ENCODE measurements at places on chromosomes 4 and X.

DNA sequence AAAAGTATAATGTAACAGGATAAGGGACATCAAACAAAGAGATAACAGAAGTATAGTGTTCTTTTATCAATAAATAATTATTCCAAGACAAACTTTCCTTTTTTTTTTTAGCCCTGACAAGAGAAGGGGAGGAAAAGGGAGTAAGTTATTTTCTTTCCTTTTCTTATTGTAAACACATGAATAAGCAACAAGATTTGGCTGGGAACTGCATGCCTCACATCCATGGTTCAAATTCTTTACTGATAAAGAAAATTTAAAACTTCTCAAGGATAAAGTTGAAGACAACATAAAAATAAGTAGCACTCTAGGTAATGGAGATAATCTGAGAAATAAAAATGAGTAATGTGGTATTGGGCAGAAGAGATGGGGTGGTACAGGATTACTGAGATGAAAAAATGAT lies 71.6 kb downstream of the NEK1 start:
- peak; percentile 70 for DNase-seq

DNA sequence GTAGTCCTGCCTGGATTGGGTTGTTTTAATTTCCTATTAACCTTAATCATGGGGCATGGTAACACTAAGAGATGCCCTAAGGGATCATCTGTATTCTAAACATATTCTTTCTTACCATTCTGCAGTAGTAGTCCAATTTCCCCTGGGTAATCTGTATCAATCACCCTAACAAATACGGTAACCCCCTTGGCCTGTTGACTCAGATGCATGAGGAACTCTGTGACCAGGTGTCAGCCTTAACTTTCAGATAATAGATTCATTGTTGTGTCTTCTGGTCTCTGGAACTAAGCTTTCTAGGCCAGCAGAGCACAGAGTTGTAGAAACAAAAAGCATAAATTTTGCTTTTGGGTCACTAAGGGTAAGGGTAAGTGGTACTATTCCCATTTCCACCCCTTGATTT lies 13.1 kb upstream of the BANK1 start:
- no peak for DNase-seq

DNA sequence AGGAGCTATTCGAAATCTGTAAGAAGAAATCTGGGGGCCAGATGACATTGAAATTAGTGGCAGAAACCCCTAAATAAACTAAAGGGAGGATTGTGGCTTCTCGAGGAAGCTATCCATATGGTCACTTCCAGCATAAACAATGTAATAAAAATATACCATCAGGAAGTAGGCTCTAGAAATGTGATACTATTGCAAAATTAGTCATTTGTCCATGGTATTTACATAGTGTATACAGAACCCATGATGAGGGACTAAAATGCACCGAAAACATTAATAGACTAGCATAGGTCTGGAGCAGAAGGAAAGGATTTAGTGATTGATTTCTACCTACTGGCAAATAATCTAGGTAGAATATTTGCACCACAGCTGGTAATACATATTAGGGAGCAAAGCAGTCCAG lies 1344.0 kb downstream of the FSTL5 start:
- no peak for DNase-seq

DNA sequence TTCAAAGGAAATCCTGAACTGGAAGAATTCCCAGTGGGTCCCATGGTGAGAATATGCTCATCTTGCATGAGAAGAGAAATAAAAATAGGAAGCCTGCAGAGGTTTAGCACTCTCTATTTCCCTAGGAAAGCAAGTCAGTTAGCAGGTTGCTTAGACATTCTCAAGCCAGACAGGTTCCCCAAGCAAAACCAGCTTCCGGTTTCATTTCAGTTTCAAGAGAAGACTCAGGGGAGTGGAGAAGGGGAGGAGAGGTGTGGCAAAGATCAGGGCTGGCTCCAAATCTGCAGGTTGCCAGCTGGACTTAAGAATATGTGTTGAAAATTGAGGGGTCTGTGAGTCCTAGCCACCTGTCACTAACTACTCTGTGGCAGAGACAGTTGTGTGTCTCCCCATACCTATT lies 107.5 kb downstream of the CLNK start:
- DNase-seq: no peak

DNA sequence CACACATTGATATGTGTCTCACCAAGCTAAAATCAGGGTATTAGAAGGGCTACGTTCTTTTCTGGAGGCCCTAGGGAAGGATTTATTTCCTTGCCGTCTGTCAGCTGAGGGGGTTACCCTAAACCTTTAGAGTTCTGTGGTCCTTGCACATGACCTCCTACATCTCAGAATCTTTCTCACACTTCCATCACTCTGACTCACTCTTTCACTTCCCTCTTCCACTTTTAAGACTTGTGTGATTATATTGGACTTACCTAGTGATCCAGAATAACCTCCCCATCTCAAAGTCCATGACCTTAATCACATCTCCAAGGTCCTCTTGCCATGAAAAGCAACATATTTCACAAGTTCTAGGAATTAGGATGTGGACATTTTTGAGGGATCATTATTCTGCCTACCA lies 53.6 kb upstream of the FUNDC1 start:
- no peak for DNase-seq

- DNase-seq: no peak
These were observed 27.1 kb upstream of the REST start for GRCh38 chr4:56880572-56880971.

DNA sequence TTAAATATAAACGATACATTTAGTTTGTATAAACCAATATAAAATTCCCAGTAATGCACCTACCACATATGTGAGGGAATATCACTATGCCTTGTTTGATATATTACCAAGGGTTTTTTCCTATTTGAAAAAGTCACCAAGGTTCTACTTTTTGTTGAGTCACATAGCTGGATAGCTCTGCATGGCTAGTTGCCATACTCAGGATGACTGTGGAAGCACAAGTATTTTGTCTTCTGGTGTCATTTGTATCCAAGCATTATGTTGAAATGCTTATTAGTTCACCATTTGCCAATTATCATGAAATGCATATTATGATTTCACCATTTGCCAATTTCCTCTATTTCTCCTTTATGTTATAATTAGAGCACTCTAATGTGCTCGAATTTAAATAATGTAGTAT lies 162.7 kb upstream of the TTC29 start:
- peak; percentile 22 for DNase-seq

- no peak for DNase-seq
These were observed 575 bp downstream of the MAP7D2 start for GRCh38 chrX:20116087-20116576.
